LHCN-M2 (cell line): ENCODE measurements at places on chromosomes 2 and 18. TPM values are rescaled to one million over a fixed set of nuclear protein-coding genes. Genes with fewer than 3 reads are reported as not detected.
A peak's percentile ranks its signal among the peaks of the same experiment; 100 is the strongest.

- peak; percentile 17 for DNase-seq
Measured at GRCh38 chr18:35377875-35378573, 887 bp upstream of the ZNF396 start.

The SCTR gene
- total RNA-seq = not detected in 2 replicates

DNA sequence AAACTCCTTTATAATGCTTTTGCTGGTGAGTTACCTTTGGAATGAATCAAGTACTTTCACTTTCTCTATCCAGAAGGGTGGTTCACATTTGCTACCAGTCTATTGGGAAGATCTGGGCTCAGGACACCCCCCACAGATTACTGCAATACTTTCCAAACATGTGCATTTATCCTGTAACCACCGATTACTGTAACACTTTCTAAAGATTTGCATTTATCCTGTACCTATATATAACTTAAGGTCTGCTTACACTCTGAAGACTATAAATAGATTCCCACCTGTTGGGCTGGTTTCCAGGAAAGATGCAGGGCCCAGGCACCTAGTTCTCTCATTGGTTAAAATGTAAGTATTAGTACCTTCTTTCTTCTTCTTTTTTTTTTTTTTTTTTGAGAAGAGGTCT, 113.0 kb upstream of the NEDD4L start:
- DNase-seq = no peak

GRCh38 chr2:126669772-126670171, 13.8 kb downstream of the GYPC start:
- no peak for DNase-seq

GRCh38 chr2:219001100-219001576, 7.9 kb upstream of the CRYBA2 start:
- DNase-seq = no peak

DNA sequence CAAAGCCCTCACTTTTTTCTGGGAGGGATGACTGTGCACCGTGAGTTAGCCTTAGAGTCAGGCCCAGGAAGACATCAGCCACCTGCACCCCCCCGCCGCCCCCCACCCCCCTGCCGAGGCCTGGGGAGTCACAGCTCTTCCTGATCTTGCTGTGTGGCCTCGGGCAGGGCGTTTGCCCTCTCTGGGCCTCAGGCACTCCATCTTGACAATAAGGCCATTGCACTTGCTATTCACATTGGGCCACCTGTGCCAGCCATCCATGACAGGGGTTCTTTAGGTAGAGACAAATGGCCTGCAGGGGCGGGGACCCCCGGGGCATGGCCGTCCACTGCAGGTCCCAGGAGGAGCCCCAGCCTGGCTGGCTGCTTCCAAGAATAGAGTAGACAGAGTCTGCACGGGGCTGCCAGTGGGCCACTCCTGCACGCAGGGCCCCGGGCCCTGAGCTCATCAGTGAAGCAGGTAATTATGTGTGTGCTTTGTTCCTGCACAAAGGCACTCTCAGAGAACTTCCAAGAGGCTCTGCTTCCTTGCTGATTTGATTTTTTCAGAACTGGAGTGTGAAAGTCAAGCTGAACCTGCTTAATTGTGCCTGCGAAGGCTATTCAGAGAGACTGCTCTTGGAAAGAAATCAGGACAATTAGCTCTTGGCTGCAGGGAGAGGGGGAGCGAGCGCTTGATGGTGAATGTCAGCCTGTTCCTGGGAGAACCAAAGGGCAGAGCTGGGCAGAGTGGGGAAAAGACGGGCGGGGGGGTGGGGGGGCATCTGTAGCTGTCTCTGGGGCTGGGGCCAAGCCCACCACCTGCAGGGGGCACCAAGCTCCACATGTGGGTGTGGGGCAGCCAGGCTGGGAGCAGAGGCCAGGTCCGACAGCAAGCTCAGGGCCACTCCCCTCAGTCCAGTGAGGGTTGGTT, 40.3 kb downstream of the RRM2 start:
- no peak for DNase-seq

GRCh38 chr2:20687260-20687832, 20.4 kb downstream of the GDF7 start:
- no peak for DNase-seq

DNA sequence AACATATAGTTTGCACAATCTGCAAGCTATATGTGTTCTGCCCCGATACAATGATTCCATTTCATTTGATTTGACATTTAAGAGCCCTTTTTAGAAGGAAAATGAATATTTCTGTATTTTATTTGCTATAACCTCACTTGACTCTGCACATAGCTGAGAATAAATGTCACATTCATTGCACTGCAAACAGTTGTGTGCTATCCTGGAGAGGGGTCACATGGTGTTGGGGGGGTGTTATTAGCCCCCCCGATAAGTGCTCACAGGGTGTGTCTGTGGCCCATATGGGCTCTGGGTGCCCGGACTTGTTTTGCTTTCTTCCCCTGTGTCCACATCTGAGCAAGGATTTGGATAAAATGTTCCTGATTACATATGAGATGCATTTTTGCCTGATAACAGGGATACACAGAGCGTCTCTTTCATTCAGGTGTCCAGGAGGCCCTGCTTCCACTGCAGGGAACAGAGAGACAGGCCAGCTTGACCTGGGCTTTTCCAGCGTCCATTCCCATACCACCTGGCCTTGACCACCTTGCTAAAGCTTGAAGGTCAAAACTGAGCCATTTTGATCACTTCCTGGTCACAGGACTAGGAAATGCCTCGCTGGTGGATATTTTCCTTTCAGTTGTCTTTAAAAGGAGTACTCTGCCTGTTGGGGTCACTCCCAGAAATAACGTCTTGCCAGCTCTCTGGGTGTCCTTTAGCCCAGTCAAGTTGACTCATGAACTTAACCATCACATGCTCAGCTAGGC, 38.4 kb upstream of the ID2 start:
- no peak for DNase-seq
